ENCODE measurements at places on chromosomes 7 and 10.

DNA sequence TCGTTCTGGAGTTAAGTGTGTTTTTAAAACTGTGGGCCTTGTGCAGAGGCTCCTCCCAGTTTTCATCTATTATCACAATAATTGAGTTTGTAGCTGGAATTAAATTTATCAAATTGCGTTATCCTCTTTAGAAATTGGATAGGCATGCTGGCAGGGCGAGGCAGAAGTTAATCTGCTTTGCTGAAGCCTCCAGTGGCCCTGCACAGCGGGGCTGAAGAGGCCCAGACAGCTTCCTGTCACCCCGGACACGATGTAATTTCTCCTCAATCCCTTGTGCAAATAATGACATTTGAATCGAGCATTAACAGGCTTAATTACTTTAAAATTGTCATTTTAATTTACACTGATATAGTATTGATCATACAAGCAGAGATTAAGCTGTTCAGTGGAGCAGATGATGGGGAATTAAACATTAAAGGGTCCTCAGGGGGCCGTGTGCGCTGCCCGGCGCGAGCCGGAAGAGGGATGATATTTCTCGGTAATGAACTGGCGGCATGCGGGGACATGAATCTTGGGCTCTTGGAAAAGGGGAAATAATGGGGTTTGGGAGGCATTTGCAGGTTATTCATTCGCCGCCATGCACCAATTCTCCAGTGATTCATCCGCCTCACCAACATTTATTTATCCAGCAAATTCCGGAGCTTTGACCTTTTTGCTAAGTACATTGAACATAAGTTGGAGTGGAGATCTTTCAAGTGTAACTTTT is 118.5 kb downstream of the NKX6-2 start:
- DNase-seq, result no peak

GRCh38 chr7:132977234-132977633 is 104.7 kb downstream of the CHCHD3 start:
- DNase-seq, result no peak

DNA sequence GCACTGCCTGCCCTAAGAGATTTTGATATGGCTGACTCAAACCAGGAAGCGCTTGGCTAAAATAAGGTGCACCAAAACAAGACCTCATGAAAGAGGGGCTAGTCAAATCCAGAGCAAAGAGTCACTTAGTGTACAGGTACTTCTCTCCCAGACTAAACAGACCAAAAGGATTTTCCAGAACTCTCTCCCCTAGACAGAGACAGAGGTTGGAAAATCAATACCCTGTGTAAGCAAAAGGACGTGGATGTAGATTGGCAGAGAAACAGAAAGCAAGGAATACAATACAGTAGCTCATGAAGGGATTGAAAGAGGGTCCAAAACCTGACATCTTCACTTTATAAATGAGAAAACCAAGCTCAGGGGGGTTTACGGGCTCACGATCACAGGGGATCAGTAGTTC is 83.0 kb upstream of the LRRTM3 start:
- no peak for DNase-seq

DNA sequence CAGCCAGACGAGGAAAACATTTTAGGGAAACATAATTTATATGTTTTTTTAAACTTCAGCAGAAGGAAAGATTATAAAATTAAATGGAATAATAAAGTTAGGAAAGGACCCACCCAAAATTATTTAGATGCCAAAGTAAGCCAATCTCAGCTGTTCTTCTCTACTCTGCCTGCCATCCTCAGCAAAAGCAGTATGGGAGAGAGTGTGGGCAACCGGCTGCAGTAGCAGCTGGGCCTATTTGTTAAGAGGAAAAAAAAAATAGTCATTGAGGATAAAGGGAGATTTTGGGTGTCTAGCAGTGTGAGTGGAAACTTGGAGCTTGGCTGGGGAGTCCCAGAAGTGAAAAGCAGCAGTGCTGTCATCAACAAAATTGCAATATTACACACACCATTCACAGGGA is 15.4 kb downstream of the SEMA3E start:
- DNase-seq, result no peak

- DNase-seq, result no peak
Measured at GRCh38 chr7:116934580-116934979, 18.7 kb upstream of the ST7 start.

DNA sequence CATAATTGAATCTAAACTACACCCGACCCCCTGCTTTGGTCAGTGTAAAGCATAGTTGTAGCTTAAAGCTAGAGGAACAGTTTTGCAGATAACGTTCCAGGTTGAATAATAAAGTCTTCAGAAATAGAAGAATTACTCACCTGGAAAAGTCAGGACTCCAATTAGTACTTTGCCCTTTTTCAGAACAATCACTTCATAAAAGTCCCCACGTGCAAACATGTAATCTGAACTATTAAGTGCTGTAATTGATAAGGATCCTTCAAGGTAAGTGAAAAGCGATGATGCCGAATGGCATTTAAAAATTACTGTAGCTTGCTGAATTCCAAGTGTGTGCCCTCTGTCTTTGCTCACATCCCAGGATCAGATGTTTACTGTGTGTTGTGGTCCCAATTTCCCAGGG is 53.6 kb upstream of the INSYN2A start:
- DNase-seq, result no peak

DNA sequence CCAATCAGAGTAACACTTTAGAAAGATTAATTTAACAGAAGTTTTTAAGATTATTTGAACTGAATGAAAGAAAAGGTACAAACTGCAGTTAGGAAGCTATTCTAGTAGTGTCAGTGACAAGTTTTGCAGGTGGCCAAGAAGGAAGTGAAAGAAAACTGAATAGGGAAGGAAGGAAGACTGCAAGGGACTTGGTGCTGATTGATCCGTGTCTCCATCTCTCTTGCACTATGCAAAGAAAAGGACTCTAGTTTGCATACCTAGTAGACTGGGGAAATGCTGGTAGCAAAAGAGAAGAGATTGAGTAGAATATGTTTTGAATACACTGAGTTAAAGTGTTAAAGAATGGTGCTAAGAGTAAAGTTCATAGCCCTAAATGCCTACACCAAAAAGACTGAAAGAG is 33.0 kb downstream of the OR6V1 start:
- no peak for DNase-seq

- DNase-seq, result no peak
Measured at GRCh38 chr7:3461923-3462322, 160.9 kb downstream of the SDK1 start.

DNA sequence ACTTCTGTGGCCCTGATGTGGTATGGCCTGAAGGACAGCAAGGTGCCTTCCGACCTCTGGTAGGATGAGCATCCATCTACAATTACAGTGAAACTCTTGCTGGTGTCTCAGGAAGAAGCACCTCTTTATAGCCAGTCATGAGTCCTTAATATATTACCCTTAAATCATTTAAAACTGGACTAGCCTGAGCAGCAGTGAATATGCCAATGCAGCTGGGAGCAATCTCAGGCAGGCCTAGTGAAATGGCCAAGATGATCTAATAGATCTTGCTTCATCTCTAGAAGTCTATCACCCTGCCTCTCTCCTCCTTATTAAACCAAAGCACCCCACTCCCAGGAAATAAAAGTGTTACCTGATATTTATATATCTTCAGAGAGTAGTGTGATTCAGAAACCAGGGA is 66.7 kb upstream of the SORCS3 start:
- no peak for DNase-seq

- DNase-seq, result no peak
Measured at GRCh38 chr10:86732771-86733170, 23.6 kb upstream of the BMPR1A start.

DNA sequence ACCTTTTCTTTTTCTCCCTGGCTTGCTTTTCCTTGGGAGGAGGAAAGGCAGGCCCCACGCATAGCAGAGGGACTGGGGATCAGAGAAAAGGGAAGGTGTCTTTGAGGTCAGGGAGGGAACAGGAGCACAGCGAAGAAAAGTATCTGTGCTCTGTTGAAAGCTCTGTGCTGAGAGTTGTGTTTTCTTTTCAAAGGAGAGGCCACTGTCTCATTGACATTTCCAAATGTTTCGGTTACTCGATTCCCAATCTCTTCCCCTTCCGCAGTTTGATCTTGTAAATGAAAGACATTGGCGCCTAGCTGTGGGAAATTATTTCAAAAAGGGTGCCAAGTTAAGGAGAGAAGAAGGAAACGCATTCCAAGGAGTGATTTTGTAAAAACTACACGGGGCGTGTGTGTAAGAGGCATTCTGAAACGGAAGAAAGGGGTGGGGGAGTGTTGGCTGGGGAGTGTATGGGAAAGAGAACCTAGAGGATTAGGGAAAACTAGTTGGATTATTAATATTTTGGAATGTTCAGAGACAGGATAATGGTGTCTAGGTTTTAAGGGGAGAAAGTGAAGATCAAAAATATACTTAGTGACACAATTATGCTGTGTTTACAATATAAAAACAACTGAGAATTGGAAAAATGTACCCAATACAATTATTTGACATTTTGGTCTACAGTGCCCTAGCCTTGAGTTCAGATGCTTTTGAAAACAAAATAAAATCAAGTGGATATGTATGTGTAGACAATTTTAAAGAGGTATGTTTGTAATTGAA is 708 bp downstream of the KLHDC10 start:
- peak; percentile 20 for DNase-seq

All from amniotic stem cell (primary cell).